ENCODE measurements at places on chromosomes 11 and 22.
A peak's percentile ranks its signal among the peaks of the same experiment; 100 is the strongest.

DNA sequence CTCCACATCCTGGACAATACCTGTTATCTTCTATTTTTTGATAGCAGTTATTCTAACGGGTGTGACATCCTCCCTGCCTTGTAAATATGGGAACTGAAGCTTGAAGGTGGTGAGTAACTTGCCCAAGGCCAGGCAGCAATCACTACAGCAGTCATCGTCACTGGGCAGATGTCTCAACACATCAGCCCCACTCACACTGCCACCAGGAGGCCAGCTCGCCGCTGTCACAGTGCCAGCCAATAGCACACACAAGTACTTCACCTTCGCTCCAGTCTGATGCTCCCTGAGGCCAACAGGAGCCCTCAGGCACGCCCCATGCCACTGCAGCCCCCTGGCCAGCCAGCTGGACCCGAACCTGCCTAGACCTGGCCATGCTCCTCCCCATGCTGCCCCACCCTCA lies 4.9 kb upstream of the TTLL1 start:
- DNase-seq, result peak; percentile 58

GRCh38 chr22:29914165-29914564 lies 31.2 kb downstream of the MTMR3 start:
- DNase-seq, result no peak

GRCh38 chr11:31237819-31238760 lies 131.4 kb downstream of the DCDC1 start:
- no peak for DNase-seq

GRCh38 chr11:5196067-5196466 lies 4.4 kb downstream of the OR51V1 start:
- no peak for DNase-seq

GRCh38 chr22:19517171-19517500 lies 7.1 kb downstream of the CLDN5 start:
- DNase-seq, result no peak

- no peak for DNase-seq
Measured at GRCh38 chr11:71169313-71169712, 83.1 kb downstream of the SHANK2 start.
